NCI-H2227 treated with DMSO at 0.1 percent for 48 hours (cell line): ENCODE measurements at places on chromosomes 3 and 15.

DNA sequence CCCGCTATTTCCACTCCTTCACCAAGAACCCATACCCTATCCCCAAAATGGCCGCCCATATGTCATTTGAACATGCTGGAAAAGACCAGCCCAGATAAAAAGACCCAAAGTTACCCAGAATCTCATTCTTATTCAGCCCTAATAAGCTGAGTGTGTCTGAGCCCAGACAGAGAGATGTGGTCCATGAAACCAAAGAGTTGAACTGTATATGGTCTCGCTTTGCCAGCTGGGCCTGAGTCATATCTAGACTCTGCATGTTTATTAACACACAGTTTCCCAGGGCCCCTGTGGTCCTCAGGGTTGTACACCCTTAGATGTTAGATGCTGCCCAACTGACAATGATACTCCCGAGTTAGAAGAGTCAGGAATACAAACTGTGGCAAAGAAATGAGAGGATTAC lies 201.9 kb upstream of the STRIT1 start:
- DNase-seq, result no peak

DNA sequence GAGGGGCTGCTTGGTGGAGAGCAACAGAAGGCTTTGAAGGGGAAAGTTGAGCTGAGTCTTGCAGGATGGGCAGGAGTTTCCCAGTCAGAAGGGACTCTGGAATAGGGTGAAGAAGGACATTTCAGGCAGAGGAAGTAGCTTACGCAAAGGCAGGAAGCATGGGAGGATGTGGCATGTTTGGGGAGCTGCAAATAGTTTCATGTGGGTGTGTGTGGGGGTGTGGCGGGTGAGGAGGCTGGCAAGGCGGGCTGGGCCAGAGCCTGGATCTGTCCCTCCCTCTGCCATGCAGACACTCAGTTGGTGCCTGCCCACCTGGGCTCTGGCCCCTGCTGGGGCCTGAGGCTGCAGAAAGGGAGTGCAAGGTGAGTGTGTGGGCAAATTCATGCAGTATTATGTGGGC lies 10.4 kb downstream of the TEX264 start:
- no peak for DNase-seq

GRCh38 chr3:162096874-162097273 lies 600.3 kb downstream of the OTOL1 start:
- DNase-seq, result no peak

- DNase-seq, result no peak
These were observed 85.1 kb downstream of the EFL1 start for GRCh38 chr15:82177291-82178010.

DNA sequence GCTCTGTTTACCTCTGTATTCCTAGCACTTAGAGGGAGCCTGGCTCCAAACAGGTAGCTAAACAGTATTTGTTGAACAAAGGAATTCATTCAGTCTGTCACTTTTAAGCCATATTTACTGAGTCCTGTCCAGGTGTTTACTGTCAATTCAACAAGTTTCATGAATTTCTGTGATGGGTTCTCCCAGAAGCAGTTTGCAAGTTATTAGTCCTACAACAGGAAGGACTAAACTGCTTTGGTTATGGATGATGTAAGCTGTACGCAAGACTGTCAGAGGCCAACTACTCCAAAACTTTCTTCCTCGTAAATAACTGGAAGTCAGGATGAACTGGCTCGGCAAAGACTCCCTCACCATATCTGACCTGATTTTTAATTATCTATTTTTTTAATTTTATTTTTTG lies 25.1 kb downstream of the STIMATE start:
- DNase-seq, result no peak

DNA sequence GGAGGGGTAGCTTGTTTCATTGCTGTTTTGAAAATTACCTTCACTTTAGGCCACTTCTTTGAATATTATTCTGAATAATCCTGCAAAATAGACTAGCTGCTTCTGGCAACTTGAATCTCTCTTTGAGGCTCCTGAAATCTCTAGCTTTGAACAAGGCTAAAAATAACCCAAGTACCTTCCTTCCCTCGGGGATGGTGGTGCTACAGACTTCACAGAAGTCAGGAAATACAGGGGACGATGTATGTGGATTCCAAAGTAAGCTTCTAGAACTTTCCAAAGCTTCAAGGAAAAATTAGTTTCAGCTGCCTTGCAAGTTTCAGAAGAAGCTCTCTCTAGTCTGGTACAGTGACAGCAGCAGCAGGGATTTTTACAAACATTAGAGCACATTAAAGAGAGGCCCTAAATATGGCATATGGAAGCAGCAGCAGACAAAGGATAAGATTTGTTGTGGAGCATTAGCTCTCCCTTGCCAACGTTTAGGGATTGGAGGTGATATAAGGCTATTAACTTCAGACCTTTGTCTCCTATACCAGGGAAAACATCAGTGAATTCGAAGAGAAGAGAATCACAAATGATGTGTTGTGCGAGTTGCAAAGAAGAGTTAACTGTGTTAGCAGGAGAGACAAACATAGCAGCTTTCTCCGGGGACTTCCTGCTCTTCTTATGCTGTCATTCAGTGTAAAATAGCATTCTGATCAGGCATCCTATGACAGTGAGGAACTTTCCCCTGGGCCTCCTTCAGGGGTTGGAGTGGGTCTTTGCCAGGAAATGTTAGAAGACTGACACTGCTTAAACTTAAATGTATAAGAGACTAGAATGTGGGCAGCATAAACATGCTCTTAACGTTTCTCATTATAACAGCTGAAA lies 783.0 kb upstream of the ARPP21 start:
- DNase-seq, result no peak

- no peak for DNase-seq
These were observed 43.9 kb downstream of the GOLIM4 start for GRCh38 chr3:168051531-168052471.

DNA sequence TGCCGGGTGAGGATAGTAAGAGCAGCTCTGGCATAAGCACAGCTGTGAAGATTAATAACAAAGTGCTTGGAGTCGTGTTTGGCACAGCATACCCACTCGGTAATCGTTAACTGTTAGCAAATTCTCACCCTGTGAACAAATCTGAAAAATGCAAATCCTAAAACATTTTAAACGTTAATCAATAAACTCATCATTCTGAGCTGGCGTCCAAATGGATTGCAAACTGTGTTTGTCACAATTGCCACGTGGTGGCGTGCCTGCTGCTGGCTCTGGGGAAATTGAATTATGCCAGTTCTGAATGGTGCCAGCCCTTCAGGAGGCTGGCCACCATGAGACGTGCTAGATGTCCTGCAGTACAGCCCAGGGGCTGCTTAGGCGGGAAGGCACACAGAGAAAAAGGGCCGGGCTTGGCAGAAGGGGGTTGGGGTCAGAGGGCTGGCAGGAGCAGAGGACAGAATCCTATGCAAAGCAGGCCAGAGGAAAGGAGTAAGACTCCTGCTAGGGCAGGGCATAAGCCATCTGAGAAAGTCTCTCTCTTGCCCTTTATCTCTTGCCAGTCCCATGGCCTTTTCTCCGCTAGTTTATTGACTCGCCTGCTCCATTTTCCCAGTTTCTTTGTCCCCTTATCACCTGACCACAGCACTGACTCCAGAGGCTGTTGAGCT lies 22.1 kb upstream of the POLG start:
- no peak for DNase-seq

- DNase-seq, result no peak
These were observed 99.2 kb downstream of the CACNA1D start for GRCh38 chr3:53593611-53594010.

GRCh38 chr15:68674975-68675374 lies 96.2 kb downstream of the CORO2B start:
- no peak for DNase-seq

- DNase-seq, result no peak
These were observed 378.2 kb upstream of the AZI2 start for GRCh38 chr3:28726840-28727239.

GRCh38 chr3:98730338-98730737 lies 32.8 kb upstream of the ST3GAL6 start:
- no peak for DNase-seq

DNA sequence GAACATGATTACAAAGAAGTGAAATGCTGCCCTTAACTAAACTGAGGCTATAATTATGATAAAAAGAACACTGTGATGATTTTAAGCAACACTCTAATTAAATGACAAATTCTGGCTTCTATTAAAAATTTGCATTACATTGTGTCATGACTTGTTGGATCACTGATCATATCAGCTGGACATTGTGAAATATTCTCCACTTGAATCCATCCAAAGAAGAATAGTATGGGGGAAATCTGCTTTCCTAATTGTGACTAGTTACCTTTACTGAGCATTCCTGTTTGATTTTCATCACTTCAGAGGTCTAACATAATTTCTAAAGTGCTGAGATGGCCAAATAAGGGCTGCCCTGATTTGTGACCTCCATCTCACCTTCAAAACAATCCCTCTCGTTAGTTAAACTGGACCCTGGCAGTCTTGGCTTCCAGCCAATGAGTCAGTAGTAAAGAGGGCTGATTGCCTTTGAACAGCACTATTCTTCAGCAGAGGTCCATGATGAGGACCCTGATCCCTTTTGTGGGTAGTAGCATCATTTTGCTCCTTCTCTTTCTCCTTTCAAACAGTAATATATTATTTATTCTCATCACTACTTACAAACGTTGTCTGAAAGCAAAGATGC lies 53.5 kb upstream of the LEKR1 start:
- peak; percentile 35 for DNase-seq

GRCh38 chr3:113441051-113441770 lies at the start of gene CFAP44:
Gene CFAP44 (minus strand): TSS chr3:113441493. CDS start chr3:113433664, 7,829 bp downstream.
- peak; percentile 72 for DNase-seq

DNA sequence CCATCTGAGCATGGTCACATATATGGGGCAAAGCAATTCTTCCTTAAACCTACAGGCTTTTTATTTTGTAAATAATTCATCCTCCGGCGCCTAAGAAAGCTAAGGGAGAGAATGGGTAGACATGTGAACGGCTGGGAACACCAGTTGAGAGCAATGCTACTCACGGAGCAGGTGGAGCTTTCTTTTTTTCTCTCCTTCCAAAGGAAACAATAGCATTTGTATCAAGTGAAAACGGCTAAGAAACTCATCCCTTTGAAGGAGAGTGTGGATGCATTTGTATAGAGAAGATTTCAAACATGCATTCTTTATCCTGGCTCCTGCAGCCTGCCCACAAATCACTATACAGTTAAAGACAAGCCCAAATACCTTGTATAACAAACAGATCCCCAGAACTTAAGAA lies 637.8 kb downstream of the MAGI1 start:
- no peak for DNase-seq

DNA sequence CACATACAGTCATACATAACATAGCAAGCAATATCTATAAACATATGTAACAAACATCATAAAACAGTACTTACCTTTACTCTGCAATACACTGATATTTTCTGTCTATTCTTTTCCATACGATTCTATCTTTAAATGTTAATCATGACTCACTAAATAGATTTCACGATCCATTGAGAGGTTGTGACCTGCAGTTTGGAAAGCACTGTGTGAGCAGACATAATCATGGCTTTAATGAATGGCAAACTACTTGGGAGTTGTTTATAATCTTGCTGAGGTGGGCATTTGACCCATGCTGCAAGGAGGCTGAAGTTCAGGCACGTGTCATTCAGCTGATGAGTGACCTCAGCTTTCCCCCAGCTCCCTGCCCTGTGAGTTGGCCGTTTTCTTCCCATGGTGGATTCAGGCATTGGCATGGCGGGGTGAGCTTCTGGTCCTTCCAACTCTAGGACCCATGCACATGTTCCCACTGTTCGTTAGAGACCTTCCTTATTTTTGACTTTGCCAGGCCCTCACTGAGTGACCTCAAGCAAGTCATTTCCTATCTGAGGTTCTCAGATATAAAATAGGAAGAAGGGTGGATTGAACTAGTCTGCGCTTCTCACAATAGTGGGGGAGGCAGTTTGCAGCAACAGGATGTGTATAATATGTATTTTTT lies 41.7 kb downstream of the PAQR5 start:
- DNase-seq, result no peak

GRCh38 chr3:134344560-134344959 lies 29.7 kb downstream of the AMOTL2 start:
- no peak for DNase-seq

- DNase-seq, result peak; percentile 4
These were observed 2.4 kb downstream of the TRPM1 start for GRCh38 chr15:31098953-31099740.

- no peak for DNase-seq
These were observed 1220.5 kb downstream of the ROBO2 start for GRCh38 chr3:78260388-78260787.

DNA sequence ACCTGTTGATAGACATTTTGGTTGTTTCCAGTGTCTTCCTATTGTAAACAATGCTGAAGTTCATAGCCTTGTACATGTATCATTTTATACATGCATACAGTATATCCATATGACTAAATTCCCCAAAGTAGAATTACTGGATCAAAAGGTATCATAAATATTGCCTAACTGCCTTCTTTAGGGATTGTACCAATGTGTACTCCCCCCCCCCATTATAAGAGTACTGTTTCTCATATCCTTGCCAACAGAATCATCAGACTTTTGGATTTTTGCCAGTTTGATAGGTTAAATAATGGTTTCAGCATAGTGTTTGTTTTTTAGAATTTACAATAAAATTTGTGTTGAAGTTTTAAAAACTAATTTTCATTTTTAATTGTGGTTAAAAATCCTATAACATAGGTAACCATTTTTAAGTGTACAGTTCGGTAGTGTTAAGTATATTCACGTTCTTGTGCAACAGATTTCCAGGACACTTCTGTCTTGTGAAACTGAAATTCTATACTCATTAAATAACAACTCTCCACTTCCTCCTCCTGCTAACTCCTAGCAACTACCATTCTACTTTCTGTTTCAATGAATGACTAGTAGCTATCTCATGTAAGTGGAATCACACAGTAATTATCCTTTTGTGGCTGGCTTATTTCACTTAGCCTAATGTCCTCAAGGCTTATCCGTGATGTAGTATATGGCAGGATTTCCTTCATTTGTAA lies 30.8 kb upstream of the MAP3K13 start:
- no peak for DNase-seq

GRCh38 chr3:32453346-32453745 lies 49.3 kb downstream of the CMTM6 start:
- no peak for DNase-seq
